ENCODE measurements at places on chromosomes 1 and 21. TPM values are rescaled to one million over a fixed set of nuclear protein-coding genes. Genes with fewer than 3 reads are reported as not detected.
A peak's percentile ranks its signal among the peaks of the same experiment; 100 is the strongest.

- no peak for DNase-seq
Observed at GRCh38 chr1:203342192-203342940, 8.6 kb downstream of the FMOD start.

DNA sequence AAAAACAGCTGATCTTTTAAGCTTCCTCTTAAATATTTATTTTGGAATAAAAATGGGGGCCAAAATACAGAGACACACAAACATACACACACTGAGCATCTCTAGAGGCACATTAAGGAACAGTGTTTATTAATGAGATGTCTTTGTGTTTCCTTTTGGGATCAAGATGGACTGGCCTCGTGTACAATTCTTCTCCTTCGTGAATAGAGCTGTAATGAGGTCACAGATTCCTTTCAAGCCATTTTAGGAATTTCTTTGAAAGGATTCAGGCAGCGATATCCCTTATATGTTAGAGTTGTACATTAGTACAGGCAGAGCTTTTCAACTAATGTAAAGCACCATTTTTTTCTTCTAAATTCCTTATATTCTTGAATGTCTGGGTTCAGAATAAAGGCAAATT, 295.7 kb downstream of the CHRM3 start:
- no peak for DNase-seq

- no peak for DNase-seq
Observed at GRCh38 chr1:236938760-236939159, 65.5 kb downstream of the MT1HL1 start.

GRCh38 chr1:109517337-109517736, 7.8 kb upstream of the AMIGO1 start:
- no peak for DNase-seq

DNA sequence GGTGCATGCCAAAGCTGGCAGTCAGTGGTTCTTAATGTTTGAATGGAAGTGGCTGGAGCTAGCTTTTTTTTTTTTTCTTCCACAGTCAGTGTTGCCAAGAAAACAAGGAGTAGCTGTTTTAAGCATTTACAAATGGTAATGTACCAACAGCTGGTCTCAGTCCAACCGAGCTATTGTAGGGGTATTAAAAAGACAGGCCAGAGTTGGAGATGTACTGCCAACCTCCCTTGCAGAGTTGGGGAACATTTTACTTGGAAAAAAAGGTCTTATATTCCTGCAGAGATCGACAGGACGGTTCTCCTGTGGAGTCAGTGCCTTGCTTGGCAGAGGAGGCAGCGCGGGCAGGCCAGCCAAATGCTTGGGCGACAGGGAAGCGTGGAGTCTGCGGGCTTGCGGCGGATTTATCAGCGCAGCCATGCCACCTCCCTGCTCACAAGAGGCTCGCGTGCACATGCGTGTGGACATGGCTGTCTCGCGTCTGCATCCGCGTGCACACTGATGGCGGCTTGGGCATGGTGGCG, 338.1 kb downstream of the RPS6KC1 start:
- DNase-seq, result peak; percentile 20

DNA sequence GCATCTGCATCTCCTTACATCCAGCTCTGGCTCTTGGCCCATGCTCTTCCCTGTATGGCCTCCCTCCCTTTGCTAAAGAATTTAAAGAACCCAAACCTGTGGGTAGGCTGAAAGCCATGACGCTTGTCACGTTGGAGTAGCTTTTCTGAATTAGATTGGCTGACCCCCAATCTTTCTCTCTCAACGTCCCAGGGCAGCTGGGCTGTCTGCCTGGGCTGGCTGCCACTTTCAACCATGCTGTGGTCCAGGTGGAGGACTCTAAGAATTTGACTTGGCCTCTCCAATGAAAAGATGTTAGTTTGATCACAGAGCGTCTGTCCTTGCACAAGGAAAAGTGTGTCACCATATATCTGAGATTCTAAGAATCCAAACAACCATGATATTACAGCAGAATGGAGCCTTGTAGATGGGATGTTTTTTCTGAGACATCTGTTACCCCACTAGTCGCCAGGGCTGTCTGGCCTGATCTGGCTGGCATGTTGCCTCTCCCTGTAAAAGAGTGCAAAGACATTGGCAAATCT, 6.5 kb upstream of the IGSF3 start:
- no peak for DNase-seq

GRCh38 chr1:91693557-91693956, 192.4 kb downstream of the TGFBR3 start:
- no peak for DNase-seq

DNA sequence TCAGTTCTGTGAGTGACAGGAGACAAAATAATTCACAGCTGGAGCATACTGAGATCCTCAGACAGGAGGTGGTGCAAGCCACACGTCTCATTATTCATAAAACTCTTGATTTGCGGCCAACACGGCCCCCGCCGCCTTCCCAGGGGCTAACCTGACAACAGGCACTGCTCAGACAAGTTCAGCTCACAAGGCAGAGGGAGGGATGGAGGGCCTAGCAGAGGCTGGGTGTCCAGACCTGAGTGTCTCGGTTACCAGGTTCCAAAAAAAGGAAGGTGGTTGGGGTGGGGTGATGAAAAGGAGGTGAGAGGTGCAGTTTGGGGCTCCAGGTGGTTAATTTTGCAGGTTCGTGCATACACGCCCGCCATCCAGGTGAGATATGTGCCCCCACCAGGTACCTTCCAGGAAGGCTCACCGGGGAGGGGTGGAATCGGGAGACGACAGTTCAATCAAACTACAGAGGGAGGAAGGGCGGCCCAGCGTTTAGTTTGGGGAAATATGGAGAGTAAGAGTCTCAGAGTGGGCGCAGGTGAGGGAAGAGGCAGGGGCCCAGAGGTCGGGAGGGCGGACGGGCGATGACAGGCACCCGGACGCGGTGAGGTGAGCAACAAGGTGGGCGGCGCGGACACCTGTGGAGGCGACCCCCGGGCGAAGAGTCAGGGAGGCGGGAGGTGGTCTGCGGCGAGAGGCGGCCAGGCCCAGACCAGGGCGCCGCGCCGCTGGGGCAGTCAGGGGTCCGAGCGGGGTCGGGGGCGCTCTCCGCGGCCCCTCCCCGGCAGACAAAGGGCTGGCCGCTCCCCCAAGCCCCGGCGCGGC, 629 bp downstream of the CTNNBIP1 start:
- DNase-seq, result no peak

DNA sequence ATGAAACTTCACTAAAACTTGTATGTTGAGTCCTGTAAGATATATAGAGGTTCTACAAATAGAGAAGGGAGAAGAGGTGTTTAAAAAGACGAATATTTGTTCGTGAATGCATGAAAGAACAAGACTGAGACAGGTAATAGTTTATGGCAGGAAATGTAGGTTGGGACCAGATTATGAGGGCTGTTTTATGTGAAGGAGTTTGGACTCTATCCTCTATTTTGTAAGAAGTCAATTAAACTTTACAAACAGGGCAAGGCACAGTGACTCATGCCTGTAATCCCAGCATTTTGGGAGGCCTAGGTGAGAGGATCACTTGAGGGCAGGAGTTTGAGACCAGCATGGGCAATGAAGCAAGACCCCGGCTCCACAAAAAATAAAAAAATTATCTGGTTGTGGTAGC, 5.7 kb downstream of the SLC35A3 start:
- DNase-seq, result no peak

PDZK1IP1 gene
- 1.6 TPM for polyA plus RNA-seq

PLA2G2C gene
- polyA plus RNA-seq, result 0.13 TPM

TFB2M gene
- polyA plus RNA-seq, result 17.2 TPM

LRRC8B gene
- polyA plus RNA-seq, result 11.6 TPM

MFN2 gene
- polyA plus RNA-seq, result 52.3 TPM
